ENCODE measurements at places on chromosomes 1 and 21.

DNA sequence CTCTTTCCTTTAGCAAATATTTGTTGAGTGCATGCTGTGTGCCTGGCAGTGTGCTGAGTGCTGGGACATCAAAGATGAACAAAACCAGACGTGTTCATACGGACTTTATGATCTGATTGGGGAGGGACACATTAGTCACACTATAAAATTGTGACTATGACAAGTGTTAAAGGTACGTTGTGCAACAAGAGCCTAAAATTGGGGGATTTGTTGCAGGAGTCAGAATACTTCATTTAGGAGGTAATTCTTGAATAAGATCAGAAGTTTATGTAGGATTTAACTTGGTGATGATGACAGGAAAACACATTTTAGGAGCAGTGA is 29.6 kb downstream of the B3GALT2 start:
- no peak for DNase-seq

DNA sequence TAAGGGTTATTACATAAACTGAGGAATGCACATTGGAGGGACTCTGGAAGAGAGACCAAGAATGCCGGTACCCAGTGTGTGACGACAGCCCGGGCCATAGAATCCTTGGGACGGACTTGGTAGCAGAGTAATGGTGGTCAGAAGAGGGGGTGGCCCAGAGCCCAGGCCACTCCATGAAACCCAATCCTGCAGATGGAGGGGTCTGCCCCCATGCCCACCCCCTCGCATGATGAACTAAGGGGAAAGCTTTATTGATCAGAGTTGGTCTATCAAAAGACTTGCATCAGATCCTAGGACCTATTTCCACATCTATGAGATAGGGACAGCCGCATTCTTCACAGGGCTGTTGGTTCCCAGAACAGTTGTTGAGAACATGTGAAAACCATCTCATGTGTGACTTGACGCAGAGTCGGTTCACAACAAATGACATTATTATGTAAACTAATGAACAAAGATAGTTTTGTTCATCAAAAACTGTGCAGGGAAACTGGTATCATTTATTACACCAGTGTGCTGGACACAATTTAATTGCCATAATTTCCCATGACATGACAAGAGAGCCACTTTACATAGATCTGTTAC is 21.5 kb upstream of the SDC3 start:
- DNase-seq: no peak

DNA sequence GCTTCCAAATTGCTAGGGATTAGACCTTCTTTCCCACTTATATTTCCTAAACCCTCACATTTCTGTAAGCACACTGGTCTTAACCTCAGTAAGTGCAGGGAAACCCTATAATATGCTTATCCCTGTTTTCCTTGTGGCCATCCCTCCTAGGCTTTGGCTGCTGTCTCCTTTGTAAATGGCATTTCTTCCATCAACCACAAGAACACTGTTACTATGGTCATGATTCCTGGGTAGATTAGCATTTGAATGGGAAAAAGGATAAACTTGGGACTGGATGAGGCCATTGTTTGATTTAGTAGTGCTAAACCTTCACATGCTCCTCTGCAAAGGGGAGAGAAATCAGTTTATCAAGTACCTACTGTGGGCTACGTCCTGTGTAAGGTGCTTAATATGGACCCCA is 16.2 kb upstream of the AGO3 start:
- DNase-seq: no peak

DNA sequence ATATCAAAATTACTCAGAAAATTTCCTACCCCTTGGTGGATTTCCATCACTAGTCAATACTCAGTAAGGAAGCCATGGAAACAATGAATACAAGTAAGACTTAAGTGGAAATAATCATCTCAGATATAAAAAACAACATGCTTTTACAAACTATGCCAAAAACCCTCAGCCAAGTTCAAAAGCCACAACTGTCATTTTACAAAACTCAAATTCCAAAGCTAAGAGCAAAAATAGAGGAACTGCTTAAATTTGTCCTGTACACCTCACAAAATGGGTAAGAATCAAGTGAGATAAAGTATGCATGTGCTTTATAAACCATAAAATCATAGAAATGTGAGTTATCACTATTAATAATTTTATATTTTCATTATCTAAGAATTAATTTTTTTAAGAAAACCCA is 9.6 kb downstream of the TMCO1 start:
- DNase-seq: no peak

- DNase-seq: no peak
Observed at GRCh38 chr21:44737706-44738354, 26.5 kb upstream of the TSPEAR start.

DNA sequence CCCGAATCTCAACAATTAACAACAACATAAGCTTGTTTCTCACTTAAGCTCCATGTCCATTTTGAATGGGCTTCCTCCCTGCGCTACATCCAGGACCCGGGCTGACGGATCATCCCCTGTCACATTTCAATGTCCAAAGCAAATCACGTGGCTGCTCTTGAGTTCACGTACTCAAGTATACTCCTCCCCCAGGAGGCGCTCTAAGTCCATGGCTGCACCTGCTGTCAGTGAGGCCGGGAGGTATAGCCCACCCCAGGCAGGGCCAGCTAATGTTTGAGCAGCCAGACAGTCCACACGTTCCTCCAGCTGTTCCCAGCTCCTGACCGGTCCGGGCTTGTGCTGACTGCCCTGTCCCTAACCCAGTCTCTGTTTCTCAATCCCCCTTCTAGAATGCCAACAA is 220.8 kb downstream of the SLC35F3 start:
- peak; percentile 55 for DNase-seq

Data from activated CD4-positive, alpha-beta T cell treated with anti-CD3 and anti-CD28 coated beads, Interleukin-2, amount 50 U/mL, for 16 hours (primary cell).